Left cardiac atrium (tissue), 4 donors: ENCODE measurements at places on chromosomes 4 and X. TPM values are rescaled to one million over a fixed set of nuclear protein-coding genes. Genes with fewer than 3 reads are reported as not detected.

- no peak for DNase-seq
Measured at GRCh38 chrX:143571521-143571920, 54.2 kb upstream of the SPANXN3 start.

- no peak for DNase-seq
Measured at GRCh38 chr4:183244019-183244418, 76.1 kb downstream of the CLDN22 start.

DNA sequence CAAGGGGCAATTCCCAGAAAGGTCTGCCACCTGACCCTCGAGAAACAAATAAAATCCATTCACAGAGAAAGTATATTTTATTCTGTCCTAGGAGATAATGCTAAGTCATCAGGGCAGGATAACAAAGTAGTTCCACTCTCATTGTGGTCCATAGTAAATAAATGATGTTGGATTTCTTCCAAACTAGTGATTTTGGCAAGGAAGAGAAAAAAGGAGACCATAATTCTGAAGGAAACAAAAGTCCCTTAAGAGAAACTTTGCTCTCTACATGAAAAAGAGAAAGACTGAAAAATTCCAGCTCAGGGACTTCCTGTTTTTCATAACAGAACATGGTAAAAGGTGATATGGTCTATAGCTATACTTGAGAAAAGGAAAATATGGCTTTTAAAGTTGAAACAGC lies 71.5 kb upstream of the DDX60 start:
- DNase-seq, result no peak

DNA sequence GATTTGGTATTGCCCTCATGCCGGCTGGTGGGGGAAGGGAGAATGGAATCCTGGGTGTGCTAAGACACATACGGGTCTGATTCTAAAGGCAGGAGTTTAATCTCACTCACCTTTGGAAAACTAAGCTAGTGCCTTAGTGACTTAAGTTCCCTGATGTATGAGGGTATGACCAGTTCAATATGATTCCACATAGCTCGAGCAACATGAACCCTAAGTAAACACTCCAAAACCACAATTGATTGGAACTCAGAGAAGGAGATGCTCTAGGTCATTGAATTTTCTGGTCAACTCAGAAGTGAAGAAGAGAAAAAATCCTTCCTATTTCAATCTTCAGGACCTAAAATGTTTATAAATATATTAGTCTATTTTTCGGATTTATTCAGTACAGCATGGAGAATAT lies 420.1 kb upstream of the INTU start:
- DNase-seq, result no peak

DNA sequence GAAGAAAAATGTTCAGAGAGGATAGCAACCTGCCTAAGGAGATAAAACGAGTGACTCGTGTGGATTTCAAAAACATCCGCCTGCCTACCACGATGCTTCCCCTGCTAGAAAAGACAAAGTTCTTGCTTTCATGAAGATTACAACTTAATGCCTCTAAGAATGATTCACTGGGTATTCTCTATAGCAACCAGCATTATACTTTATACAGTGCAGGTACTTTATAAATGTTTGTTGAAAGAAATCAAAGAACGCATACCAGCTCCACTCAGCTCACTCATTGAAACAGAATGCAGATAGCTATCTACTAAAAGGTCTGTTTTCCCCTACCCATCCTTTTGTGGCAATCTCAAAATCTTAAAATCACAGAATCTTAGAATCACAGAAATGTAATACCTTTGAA lies 33.7 kb downstream of the GASK1B start:
- DNase-seq, result no peak

DNA sequence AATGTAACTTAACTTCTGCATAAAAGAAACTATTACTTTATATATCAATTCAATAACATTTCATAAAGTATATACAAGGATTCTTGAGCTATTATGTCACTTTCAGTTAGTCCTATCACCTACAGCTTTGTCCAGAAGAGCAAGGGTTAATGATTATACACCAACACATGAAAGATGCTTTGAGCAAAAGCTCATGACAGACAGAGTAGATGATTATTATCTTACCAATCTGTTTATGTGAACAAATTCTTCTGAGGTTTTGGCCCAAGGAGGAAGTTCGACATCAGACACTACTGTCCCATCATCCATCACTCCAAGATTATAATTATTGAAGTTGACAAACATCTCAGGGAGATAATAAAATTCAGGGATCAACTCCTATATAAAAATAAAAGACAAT lies 166.7 kb upstream of the MAB21L2 start:
- no peak for DNase-seq

- no peak for DNase-seq
Measured at GRCh38 chr4:114028071-114028470, 48.6 kb upstream of the ARSJ start.

Gene TLR3
- 5.3 TPM for total RNA-seq

Gene PPEF2
- total RNA-seq, result not detected

Gene SSX1
- total RNA-seq, result not detected
